ENCODE measurements at places on chromosomes 2 and 18.
A peak's percentile ranks its signal among the peaks of the same experiment; 100 is the strongest.

GRCh38 chr2:73000808-73001570, 70.5 kb downstream of the SFXN5 start:
- no peak for DNase-seq

- DNase-seq = no peak
Observed at GRCh38 chr2:30656079-30656478, 151.2 kb downstream of the CAPN13 start.

- DNase-seq = no peak
Observed at GRCh38 chr2:72743481-72743880, 82.4 kb downstream of the EXOC6B start.

- DNase-seq = no peak
Observed at GRCh38 chr2:175619179-175620045, 382.7 kb downstream of the LNPK start.

DNA sequence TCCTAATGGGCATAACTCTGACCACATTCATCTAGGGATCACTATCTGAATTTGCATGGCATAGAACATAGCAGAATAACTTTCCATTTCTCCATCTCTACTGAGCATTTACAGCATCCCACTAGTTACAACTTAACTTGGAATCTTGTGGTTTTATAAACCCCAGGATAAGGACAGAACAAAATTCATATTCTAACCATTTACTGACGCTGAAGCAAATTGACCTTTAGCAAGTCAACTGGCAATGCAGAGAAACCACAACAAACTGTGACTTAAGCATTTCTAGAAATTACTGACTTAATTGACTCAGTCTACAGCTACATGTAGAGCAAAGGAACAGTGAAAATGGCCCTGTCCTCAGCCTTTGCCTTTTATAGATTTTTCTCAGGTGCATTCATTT, 61.2 kb downstream of the DCC start:
- DNase-seq = no peak

DNA sequence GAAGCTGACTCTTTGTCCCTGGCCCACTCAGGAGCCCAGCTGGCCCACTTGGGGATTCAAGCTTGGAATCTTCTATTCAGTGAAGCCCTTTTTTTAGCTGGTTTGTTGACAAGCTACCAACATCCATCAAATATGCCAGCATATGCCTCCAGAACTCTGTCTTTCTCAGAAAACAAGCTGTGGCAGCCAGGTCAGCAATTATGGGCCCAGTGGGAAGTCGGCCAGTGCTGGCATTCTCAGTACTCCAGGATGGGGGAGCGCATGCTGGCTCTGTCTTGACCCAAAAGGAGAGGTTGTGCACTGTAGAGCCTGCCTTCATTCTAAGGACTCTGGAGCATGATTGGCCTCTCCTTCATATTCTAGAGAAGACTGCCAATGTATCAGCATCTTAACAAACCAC, 401.5 kb downstream of the CNTNAP5 start:
- no peak for DNase-seq

- DNase-seq = no peak
Observed at GRCh38 chr2:171391532-171391931, 42.3 kb downstream of the METTL8 start.

- DNase-seq = no peak
Observed at GRCh38 chr2:74620671-74621070, 27.5 kb downstream of the M1AP start.

- DNase-seq = peak; percentile 38
Observed at GRCh38 chr2:235098736-235099494, 147.1 kb downstream of the SH3BP4 start.

GRCh38 chr2:190202604-190203003, 117.0 kb downstream of the HIBCH start:
- no peak for DNase-seq

DNA sequence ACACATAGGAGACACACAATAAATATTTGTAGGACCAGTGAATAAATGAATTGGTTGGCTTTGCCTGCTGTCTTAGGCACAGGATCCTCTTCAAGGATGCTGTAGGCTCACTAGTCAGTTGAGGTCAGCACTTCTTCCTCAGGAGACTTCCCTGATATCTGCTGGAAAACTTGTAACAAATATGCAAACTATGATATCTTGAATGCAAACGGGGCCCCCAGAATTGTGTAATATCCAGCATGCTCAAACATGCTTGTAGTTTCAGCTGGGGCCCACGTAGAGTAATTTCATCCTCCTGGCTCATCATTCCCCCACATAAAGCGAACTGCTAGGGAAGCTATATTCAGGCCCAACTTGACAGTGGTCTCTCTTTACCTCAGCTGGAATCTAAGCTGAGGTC, 43.6 kb downstream of the POLE4 start:
- DNase-seq = peak; percentile 91

- DNase-seq = no peak
Observed at GRCh38 chr2:48069769-48070168, 163.5 kb upstream of the FBXO11 start.

GRCh38 chr2:7281231-7282201, 364.3 kb downstream of the RNF144A start:
- DNase-seq = peak; percentile 58

GRCh38 chr2:51224790-51225189, 192.9 kb upstream of the NRXN1 start:
- no peak for DNase-seq

DNA sequence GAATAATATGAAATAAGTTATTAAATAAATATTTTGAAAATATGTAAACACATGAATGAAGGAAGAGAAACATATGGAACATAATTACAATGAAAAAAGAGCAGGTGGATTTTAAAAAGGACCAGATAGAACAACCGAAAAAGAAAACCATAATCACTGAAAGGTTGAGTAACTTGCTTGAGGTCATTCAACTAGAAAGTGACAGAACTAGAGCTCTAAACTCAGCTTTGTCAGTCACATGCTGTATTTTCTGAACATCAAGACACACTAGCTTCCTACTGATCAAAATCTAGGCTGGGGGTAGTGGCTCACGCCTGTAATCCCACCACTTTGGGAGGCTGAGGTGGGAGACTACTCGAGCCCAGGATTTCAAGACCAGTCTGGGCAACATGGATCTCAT, 30.0 kb upstream of the ITGAV start:
- DNase-seq = no peak

DNA sequence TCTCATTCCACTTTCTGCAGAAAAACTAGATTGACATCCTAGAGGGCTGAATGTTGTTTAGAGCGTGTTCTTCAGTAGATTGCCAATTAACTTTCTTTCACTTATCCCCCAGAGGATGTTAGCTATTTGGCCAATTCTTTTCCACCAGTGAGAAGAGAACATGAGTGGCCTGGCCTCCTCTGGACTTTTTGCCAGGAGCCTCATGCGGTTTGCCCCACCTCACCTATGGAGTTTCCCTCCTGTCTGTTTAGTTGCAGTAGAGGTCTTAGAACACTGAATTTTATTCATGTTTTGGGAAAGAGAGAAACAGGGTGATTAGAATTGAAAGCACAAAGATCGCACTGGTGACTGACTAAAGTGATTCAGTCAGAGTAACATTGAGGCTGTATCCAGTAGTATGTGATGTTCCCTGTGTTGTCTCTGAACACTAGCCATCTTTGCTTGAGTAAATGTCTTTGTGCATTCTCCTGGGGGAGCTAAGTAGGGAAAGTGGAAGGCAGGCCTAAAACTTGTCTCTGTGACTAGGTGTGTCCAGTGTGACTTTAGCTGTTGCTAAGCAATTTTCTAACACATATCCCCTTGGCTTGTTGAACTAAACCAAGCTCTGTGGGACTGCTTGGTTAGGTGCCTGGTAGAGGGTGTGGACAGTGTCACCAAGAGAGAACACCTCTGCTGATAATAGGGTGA, 34.0 kb downstream of the UGP2 start:
- no peak for DNase-seq

Measured in umbilical cord (tissue), 2 donors.